LHCN-M2 (cell line): ENCODE measurements at places on chromosomes 1 and 21.

GRCh38 chr21:27759820-27760219 lies 792.9 kb upstream of the ADAMTS5 start:
- DNase-seq = no peak

GRCh38 chr1:12717301-12717838 lies 1.5 kb downstream of the AADACL3 start:
- no peak for DNase-seq

- no peak for DNase-seq
Measured at GRCh38 chr1:156423422-156424352, 54.7 kb downstream of the RHBG start.

- no peak for DNase-seq
Measured at GRCh38 chr1:21546122-21546825, 37.1 kb downstream of the ALPL start.

GRCh38 chr21:39336457-39337008 lies 12.4 kb downstream of the HMGN1 start:
- no peak for DNase-seq

- DNase-seq = no peak
Measured at GRCh38 chr1:32533792-32534327, 5.4 kb upstream of the ZBTB8A start.
